ENCODE measurements at places on chromosomes 6 and 20.

- no peak for DNase-seq
These were observed 118.1 kb downstream of the IRF4 start for GRCh38 chr6:509676-510075.

DNA sequence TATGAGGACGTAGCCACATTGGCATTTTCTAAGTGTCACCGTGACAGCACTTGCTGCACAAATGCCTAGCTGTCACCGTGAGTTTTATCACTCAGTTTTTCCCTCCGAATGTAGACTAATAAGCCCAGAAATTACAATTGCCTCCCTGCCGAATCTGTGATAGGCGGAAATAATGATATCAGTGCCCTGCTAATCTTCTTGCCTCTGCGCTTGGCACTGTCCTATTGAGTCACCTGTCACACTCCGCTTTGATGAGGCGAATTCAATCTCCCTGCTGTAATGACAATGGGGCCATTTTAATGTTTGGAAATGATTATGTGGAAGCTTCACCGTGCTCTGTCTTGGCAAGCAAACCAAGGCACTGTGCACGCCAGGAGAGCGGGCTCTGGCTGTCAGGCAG, 112.8 kb downstream of the LINC00237 start:
- DNase-seq = no peak

DNA sequence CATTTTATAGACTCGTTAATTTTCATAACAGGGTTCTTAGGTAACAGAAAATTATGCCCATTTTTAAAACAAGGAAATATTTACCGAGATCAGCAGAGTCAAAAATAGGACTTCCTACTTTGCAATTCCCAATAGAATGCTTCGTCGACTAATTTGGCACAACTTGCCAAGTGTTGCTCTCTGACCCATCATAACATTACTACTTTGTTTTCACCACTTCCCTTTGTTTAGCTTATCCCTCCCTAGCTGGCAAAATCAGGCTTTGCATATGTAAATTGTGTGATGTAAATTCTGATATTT, 914 bp upstream of the RANBP9 start:
- DNase-seq = peak; percentile 48

DNA sequence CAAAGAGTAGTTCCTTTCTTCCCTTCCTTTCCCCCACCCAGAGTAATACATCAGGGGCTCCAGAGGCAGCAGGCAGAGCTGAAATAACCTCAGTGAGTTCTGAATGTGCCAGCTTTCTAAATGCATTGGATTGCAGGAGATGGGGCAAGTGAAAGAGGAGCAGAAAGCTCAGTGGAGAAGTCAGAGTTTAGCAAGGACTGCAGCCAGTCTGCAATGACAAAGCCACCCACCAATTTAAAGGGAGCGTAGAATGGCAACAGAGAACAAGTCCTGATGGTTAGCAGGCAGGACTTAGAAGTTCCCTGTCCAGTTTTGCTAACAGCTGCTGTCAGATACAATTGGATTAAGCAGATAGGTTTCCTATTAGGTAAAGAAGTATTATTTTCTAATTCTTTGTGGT, 203.4 kb upstream of the RIN2 start:
- DNase-seq = no peak

- peak; percentile 85 for DNase-seq
These were observed 21.0 kb downstream of the SRSF3 start for GRCh38 chr6:36615018-36615761.

DNA sequence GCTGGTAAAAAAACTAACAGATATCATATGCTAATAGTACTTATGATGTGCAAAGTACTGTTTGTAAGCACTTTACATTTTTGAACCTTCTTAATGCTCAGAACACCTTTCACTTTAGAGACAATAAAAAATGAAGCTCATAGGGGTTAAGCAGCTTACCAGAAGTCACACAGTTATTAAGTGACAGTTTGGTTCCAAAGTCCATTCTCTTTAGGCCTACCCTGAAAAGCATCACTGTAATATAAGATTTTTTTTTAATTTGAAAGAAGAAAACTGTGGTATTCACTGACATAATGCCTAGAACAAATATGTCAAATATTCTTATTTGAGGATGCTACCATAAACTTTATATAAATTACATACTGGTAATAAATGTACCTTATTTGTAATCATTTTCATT, 127.6 kb upstream of the RUNX2 start:
- no peak for DNase-seq

DNA sequence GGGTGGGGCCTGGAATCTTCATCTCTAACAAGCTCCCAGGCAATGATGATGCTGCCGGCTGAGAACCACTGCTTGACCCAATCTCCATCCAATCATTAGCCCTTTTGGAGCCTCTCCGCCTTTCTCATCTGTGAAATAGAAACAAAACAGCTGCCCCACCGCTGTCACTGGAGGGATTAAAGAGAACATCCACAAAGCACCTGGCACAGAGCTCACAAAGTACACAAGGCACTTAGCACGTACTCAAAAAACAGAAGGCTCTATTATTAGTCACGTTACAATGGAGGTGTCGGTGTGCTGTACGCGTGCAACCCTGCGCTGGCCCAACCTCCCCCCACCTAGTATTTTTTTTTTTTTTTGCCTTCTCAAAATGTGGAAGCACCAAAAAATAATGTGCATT, 213.5 kb upstream of the ARID1B start:
- no peak for DNase-seq

GRCh38 chr6:21181866-21182265, 411.7 kb upstream of the SOX4 start:
- no peak for DNase-seq

- DNase-seq = no peak
These were observed 14.0 kb downstream of the KIAA1755 start for GRCh38 chr20:38246357-38247165.

DNA sequence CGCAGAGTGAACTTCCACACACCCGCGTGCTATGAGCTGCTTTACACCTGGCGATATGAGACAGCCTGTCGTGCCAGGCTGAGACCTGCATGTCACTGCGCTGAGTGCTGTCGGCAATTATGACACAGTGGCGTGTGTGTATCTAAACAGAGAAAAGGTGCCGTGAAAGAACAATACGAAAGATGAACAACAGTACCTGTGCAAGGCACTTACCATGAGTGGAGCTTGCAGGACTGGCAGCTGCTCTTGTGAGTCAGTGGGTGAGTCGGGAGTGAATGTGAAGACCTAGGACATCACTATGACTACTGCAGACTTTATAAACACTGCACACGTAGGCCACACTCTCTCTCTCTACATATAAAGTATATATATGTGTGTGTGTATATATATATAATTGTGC, 68.5 kb upstream of the DUSP22 start:
- peak; percentile 40 for DNase-seq

Measured in foreskin fibroblast (primary cell).